Urothelium cell line (cell line): ENCODE measurements at places on chromosomes 6 and 20.
A peak's percentile ranks its signal among the peaks of the same experiment; 100 is the strongest.

DNA sequence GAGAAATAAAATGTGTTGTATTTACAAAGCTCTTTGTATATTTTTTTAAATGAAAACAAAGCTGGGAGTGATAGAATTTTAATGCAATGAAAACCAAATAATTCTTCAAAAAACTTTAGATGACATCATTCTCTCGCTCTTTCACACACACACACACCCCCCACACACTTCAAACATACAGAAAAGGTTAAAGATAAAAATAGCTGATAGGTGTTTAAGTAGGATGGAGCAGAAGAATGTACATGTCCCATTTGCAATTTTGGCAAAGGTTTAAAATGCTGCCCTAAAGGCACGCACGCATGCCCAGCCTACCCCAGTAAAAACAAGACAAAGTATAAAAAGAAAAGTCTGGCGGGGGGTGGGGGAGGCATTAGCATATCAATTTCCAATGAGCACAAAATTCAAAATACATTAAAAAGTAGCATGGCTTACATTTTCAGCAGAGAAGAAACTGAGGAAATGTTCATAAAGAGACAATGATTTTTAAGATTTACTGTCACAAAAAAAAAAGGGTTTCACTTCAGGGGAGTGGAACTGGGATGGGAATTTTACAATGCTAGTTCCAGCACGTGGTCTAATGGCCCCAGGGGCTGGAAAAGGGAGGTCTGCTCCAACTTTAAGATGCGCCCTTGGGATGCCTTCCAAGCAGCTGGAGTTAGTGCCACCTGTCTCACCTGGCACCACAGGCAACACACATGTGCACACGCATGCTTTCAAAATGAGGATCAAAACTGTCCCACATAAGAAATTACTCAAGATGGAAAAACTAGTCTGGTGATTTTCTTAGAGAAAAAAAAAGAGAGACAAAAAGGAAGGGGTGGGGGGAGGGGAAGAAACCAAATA, 55.1 kb upstream of the NFATC2 start:
- DNase-seq, result no peak

DNA sequence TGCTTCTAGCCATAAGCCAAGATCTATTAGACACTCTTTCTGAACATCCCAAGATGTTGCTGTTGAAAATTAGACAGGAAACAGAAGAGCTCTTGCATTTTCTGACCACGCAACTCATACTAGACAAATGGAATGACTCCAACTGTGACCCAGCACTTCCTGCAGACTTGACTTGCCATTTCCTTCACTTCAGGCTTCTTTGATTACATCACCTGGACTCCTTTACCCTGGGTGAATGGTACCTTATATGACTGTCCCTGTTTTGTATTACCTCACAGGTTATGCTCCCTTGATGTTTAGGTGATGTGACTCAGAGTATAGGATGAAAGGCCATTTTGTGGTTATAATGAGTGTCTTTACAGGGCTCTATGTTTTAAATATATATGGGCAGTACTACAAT, 236.1 kb downstream of the BMP2 start:
- DNase-seq, result no peak

GRCh38 chr6:34560366-34561226, 4.5 kb upstream of the SPDEF start:
- DNase-seq, result no peak

DNA sequence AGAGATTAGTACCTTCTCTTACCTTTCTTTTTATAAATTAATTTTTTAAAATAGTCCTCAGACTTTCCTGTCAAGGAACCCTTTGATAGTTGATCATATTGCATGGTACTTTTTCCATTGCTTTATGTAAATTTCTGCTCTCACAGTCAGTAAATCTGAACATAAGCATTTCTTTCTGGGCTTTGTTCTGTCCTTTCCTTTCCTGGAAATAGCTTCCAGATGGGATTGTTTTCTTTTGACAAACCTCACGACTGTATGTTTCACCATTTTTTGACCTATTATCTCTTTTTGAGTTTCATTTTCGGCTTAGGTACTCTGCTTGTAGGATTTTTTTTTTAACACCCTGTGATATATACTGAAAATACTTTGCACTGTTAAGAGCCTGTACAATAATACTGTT, 32.6 kb downstream of the UTRN start:
- DNase-seq, result no peak

- no peak for DNase-seq
Measured at GRCh38 chr20:62120365-62120762, 1.9 kb upstream of the LSM14B start.

- DNase-seq, result peak; percentile 26
Measured at GRCh38 chr20:19880256-19881079, 122.4 kb downstream of the RIN2 start.
